Posterior vena cava (tissue), 2 donors: ENCODE measurements at places on chromosomes 7 and 10. TPM values are rescaled to one million over a fixed set of nuclear protein-coding genes. Genes with fewer than 3 reads are reported as not detected.

DNA sequence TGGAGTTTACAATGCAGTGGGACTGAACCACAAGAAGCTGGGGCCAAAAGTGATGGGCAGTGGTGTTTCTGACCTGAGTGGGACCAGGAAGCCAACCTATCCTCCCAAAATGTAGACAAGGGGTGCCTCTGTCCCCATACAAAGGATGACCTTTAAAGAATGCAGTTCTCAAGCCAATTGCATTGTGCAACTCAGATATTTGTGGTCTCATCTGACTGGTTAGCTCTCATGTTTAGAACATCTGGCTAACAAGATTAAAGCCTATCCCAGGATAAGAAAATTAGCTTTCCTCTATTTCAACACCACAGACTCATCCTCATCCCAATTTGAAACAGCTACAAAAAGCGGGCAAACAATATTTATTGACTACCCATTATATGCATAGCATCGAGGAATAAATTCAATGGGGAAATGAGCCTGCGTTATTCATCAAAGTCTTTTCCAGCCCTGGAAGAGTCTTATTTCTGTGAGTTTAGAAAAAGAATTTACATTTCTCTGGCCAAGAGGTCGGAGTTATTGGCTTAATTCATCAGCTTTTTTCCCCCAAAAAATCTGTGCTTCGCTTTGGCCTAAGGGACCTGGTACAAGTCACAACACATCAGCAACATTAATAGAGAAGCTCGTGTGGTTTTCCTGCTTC, 26.7 kb downstream of the ELMO1 start:
- no peak for DNase-seq

- DNase-seq = no peak
Observed at GRCh38 chr7:5693529-5693928, 87.9 kb downstream of the RNF216 start.

The LRGUK gene
- 0.95 TPM for total RNA-seq

The INMT gene
- 150 TPM for total RNA-seq

DNA sequence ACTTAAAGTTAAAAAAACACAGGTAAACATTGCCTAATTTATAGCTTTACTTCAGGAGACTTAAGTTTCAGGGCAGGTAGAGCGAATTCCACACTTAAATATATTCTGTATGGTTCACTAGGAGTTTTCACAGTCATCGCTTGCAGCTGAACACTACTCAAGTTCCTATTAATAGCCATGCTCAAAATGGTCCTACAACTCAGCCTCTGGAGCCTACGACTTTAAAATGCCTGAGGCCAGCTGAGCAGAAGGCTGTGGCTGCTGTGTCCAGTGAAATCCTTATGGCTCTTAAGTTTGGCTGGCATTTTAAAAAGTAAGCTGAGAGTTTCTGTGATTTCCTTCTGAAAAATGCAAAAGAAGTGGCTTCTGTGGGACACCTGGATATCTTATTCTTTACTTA, 105.4 kb upstream of the GLI3 start:
- no peak for DNase-seq

The HNRNPH3 gene
- 99.6 TPM for total RNA-seq

GRCh38 chr7:29488203-29488970, 75.2 kb upstream of the PRR15 start:
- peak; percentile 78 for DNase-seq

- no peak for DNase-seq
Observed at GRCh38 chr10:33117816-33118215, 159.8 kb upstream of the ITGB1 start.

The PLXNA4 gene
- 24.9 TPM for total RNA-seq

GRCh38 chr7:23373151-23374004, 74.2 kb downstream of the MALSU1 start:
- DNase-seq = no peak

DNA sequence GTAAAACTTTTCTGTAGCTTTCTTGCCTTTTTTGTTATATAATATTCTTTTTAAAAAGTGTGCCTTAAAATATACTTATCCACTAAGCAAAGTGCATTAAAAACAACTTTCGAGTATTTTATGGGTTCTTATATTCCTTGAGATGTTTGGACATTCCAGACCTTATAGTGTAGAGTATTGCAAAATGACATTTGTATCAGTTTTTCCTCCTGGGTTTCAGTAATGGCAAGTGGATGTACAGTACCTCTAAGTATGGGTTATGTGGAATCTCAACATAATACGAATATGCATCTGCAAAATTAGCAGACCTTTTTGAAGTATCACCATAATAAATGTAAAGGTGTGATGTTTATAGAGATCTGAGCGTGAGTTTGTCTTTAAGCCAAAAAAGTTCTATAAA, 2.7 kb downstream of the CDK13 start:
- no peak for DNase-seq

DNA sequence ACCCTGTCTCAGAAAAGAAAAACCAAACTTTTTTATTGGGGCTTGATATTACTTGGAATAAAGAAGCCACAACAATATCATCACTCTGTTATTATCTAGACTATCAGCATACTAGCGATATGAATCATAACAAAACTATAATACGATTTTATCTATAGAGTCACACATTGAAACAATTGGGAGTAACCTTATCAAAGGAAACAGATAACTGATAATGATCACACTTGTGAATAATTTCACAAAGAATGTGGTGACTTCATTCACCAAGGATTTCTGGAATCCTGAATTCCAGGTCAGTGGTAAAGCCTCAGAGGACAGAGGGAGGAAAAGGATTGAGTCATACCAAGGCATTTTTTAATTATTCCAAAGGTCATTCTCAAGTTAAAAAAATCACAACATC, 32.1 kb upstream of the NMT2 start:
- DNase-seq = no peak

DNA sequence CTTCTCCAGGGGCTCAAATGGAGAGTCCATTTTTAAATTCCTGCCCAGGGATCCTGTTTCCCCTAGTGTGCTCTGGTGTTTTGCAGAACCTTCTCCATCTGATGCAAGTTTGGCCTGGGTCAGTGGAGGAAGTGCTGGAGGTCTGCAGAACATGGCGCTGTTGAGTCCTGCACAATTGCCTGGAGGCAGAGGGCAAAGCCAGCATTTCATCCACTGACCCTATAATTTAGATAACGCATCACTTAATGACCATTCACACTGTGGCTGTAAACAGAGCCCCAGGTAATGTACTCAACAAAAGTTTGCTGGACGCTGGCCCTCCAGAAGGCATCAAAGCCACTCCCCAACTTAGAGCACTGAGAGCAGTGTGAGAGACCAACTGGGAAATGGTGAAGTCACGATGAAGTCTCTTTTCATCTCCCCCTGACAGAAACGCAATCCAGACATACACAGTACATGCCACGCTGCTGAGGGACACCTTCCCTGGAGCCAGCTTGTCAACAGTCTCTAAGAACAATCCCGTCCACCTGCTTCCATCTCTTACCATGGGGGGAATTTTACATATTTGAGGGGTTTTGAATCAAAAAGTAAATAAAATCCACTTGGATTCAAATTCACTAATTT, 13.4 kb downstream of the C10orf71 start:
- no peak for DNase-seq

GRCh38 chr7:111147708-111148533, 57.0 kb downstream of the LRRN3 start:
- DNase-seq = no peak

DNA sequence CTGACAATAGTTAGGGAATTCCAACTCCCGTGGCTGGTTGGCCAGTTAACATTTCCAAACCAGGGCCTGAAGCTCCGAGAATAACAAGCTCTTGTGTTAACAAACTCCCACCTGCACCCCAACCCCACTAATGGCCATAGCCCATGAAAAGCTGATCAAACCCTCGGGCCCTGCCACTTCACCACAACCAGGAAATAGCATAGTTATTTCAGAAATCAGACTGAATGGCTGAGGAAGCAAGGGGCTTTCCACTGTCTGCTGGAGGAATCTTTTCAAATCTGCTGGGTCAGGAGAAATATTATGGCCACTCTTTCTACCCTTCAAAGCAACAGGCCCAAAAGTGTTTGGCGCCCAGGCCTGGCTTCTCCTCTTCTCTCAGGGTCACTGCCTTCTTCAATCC, 145.6 kb downstream of the GLCCI1 start:
- DNase-seq = no peak

The CFAP43 gene
- 0.24 TPM for total RNA-seq

The CTAGE6 gene
- 0.57 TPM for total RNA-seq

- no peak for DNase-seq
Observed at GRCh38 chr7:68043546-68043945, 1046.9 kb downstream of the TYW1 start.

The BCCIP gene
- 37.5 TPM for total RNA-seq

The CYP26C1 gene
- not detected for total RNA-seq
